ENCODE measurements at places on chromosomes 6 and 20.

DNA sequence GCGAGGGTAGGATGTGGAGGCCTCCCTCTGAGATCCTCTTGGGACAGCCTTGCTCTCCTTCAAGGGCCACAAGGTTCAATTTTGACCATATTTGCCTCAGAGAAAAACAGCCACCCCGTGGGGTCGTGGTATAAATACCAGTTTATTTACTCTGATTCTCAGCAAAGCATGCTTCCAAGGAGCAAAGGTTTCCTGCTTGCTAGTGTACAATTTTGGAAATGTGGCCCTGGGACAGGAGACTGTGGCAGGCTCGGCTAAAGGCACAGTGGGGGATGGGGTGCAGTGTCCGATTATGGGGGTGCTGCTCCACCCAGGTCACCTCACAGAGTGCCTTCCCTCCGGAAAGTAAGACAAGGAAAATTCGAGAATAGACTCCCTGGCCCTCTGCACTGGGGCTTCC is 31.1 kb downstream of the RBM38 start:
- DNase-seq: no peak

- no peak for DNase-seq
These were observed 71.8 kb upstream of the TMEM181 start for GRCh38 chr6:158488065-158488464.

DNA sequence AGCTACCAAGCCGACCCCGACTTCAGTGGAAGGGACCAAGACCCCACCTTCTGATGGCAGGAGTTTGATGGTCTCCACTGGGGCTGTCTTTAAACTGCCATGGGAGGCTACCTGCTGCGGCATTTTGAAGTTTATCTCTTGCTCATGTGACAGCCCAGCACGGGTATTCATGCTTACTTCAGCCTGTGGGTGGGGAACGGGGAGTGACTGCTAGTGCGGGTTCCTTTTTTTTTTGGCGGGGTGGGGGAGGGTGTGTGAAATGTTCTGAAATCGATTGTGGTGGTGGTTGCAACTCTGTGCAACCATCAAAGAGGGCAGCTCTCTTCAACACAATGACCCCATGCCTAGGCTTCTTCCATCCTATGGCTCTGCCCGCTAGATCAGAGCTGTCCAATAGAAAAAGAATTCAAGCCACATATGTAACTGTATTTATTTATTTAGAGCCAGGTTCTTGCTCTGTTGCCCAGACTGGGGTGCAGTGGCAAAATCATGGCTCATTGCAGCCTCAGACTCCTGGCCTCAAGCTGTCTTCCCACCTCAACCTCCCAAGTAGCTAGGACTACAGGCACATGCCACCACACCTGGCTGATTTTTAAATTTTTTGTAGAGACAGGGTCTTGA is 53.7 kb downstream of the PPP1R16B start:
- no peak for DNase-seq

DNA sequence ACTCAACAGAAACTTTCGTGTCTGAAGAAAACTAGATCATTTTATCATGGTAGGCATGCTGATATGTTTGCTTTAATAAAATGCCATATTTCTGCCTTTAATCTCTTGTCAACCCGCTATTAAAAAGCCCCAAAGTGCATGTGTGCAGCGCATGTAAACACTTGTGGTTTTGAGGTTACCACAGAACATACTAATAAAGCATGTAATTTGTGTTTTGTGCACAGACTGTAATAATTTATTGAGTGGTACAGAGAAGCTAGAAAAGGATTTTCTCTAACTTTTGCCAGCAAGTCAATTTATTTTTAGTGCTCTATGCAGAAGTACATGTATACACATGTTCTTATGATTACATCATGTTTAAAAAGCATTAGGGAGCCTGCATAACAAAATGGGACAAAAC is 349.9 kb upstream of the SLC35B3 start:
- DNase-seq: no peak

Measured in DMS53 (cell line).